ENCODE measurements at places on chromosomes 5 and 9. TPM values are rescaled to one million over a fixed set of nuclear protein-coding genes. Genes with fewer than 3 reads are reported as not detected.

RBM27 gene
- total RNA-seq: 23.0 TPM

SPATA31E1 gene
- total RNA-seq: not detected

PCDHB13 gene
- total RNA-seq: 3.1 TPM

ZFAND5 gene
- 877 TPM for total RNA-seq

FRMD3 gene
- total RNA-seq: 15.4 TPM

TRAF1 gene
- total RNA-seq: 5.6 TPM

CFAP90 gene
- total RNA-seq: 1.9 TPM

BTNL9 gene
- total RNA-seq: 69.2 TPM

PAM gene
- 243 TPM for total RNA-seq

OR1J4 gene
- not detected for total RNA-seq

GABRA1 gene
- not detected for total RNA-seq

SIT1 gene
- 0.82 TPM for total RNA-seq

SLC25A2 gene
- 2.3 TPM for total RNA-seq

Data from subcutaneous adipose tissue (tissue), 4 donors.